ENCODE measurements at places on chromosomes 1 and 21.

GRCh38 chr1:16612332-16613172 is 812 bp downstream of the NBPF1 start:
- H3K4me1 ChIP-seq = peaks cover 26% of the 10 kb centered on the region
- H3K27ac ChIP-seq = no peak overlapping the region
- peak overlapping the region; percentile 78 for H3K4me3 ChIP-seq
- H3K36me3 ChIP-seq = 0 out of 2 replicates have a peak, but pooled peaks cover under 1% of the 10 kb centered on the region

GRCh38 chr1:219188331-219188803 is 14.7 kb downstream of the LYPLAL1 start:
- H3K27me3 ChIP-seq = no peaks in the 10 kb centered on the region
- peak overlapping the region; percentile 99 for H3K27ac ChIP-seq
- peaks cover 85% of the 10 kb centered on the region for H3K4me1 ChIP-seq
- H3K36me3 ChIP-seq = peaks cover 53% of the 10 kb centered on the region
- DNase-seq = peak; percentile 95

GRCh38 chr1:181318858-181319235 is 164.5 kb upstream of the CACNA1E start:
- no peak for DNase-seq
- no peak overlapping the region for H3K27ac ChIP-seq
- H3K4me3 ChIP-seq = no peak overlapping the region
- H3K36me3 ChIP-seq = no peaks in the 10 kb centered on the region
- H3K4me1 ChIP-seq = no peaks in the 10 kb centered on the region

GRCh38 chr1:70195342-70195741 is 10.0 kb downstream of the LRRC40 start:
- no peak overlapping the region for H3K27ac ChIP-seq
- H3K36me3 ChIP-seq = no peaks in the 10 kb centered on the region
- no peaks in the 10 kb centered on the region for H3K27me3 ChIP-seq

Measured in Karpas-422 (cell line).